ENCODE measurements at places on chromosomes 7 and 10.
A peak's percentile ranks its signal among the peaks of the same experiment; 100 is the strongest.

- DNase-seq, result peak; percentile 89
These were observed 41.9 kb downstream of the SEMA3C start for GRCh38 chr7:80876894-80877414.

- DNase-seq, result no peak
These were observed 46.3 kb downstream of the VIPR2 start for GRCh38 chr7:159098424-159098786.

GRCh38 chr10:47318706-47319105 lies 3.5 kb upstream of the GDF2 start:
- DNase-seq, result peak; percentile 4

DNA sequence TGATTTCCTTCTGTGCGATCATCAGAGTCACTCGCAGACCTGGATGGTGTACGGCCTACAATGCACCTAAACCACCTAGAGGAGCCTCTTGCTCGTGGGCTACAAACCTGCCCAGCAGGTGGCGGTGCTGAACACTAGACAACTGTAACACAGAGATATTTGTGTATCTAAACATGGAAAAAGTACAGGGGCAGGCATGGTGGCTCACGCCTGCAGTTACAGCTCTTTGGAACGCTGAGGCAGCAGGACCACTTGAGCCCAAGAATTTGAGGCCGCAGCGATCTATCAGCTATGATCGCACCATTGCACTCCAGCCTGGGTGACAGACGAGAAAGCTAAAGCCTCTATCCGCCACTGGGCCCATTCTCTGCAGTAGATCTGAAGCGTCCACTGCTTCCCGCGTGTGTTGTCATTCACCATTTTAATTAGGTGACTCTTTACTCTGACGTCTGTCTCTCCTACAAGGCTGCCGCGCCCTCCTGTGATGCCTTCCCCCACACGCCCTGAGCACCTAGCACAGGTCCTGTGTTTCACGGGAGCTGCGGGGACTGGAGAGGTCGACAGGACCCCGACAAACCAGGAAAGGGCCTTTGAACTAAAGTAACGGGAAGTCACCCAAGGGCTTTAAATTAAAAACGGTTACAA lies 774 bp downstream of the TUBGCP2 start:
- peak; percentile 59 for DNase-seq

DNA sequence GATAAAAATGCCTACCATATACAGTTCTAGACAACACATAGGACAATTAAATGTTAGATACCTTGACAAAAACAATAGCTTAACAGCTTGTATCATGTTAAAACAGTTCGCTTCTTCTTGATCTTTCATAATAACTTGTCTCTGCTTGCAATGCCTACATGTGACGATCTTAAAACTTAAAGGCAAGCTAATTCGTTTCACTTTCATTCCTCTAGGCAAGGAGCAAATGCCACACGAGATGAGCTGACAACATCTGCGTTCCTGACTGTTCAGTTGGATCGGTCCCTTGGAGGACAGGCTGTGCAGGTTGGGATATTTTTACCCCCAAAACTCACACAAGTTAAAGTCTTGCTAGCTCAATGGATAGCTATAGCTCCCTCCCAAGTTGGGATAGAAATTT lies 51.6 kb upstream of the ARL4A start:
- DNase-seq, result peak; percentile 58

GRCh38 chr7:113175525-113176104 lies 57.3 kb upstream of the SMIM30 start:
- peak; percentile 41 for DNase-seq

- DNase-seq, result no peak
These were observed 86.4 kb upstream of the SAMD8 start for GRCh38 chr10:75024971-75025523.

DNA sequence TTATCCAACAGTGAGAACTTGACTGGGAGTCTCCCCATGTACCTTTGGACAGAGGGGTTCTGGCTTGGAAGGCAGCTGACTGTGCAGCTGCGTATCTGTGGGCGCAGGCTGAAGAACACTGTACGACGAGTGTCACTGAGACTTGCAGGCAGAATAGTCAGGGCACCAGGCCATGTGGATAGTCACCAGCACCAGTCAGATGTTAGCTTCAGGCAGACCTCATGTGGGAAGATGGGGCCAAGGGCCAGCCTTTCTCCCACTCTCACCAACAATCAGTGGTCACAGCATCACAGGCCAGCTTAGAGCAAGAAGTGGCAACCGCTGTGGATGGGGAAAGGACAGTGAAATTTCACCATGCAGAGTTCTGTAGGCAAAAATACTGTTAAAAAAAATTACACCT lies 43.4 kb upstream of the GJD4 start:
- no peak for DNase-seq

DNA sequence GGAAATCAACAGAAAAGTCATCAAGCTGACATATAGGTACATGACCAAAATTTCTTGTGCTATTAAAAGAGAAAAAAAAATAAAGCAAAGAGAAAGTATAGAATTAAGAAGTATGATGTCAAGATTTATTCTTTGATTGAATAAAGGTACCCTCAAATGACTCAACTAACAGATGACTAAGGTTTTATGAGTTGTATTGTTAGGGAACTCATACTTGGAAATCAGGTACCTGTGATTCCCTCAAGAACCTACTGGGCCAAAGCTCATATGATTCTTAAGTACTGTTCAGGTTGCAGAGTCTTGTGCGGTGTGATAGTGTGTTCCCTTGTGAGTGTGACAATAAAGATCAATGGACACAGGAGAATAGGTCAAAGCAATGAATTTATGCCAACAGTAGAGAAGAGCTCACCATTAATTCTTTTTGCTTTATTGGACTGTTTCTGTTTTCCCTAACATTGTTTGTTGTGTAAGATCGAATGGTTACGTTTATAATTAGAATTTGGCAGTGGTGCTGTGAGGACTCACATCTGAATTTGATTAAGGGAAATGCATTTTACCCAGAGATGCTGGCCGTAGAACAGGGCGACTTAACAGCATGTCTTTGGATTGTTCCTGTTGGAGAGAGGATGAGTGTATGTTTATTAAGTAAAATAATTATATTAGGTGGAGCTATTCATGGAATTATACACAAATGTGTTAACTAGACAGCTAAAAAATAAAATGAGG lies 293.2 kb upstream of the SEMA3D start:
- DNase-seq, result peak; percentile 28

GRCh38 chr10:7786430-7786829 lies 1.4 kb downstream of the KIN start:
- DNase-seq, result no peak

GRCh38 chr7:34672430-34672829 lies 14.4 kb downstream of the NPSR1 start:
- peak; percentile 53 for DNase-seq

- no peak for DNase-seq
These were observed 10.7 kb downstream of the C10orf90 start for GRCh38 chr10:126659750-126660149.

- DNase-seq, result no peak
These were observed 571.4 kb downstream of the TCERG1L start for GRCh38 chr10:130740166-130740565.

GRCh38 chr10:26890956-26891355 lies 30.2 kb upstream of the ABI1 start:
- DNase-seq, result peak; percentile 62

DNA sequence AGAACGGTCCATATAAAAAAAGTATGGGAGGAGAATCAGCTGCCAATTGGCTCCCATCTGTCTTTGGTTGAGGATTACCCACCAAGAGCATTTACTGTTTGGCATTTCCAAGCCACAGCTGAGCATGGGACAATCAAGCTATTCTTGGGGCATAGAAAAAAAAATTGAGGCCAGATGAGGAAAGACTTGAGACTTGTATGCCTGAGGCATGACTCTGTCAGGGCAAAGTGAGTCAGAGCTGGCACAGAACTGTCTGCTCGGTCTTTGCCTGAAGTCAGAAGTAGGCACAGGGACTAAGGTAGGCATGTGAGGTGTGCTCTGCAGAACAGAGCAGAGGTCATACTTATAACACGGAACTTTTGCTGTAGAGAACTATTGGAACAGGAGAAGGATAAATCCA lies 126.5 kb upstream of the CHRM2 start:
- peak; percentile 42 for DNase-seq

GRCh38 chr10:77669892-77670291 lies 32.3 kb upstream of the KCNMA1 start:
- peak; percentile 32 for DNase-seq

DNA sequence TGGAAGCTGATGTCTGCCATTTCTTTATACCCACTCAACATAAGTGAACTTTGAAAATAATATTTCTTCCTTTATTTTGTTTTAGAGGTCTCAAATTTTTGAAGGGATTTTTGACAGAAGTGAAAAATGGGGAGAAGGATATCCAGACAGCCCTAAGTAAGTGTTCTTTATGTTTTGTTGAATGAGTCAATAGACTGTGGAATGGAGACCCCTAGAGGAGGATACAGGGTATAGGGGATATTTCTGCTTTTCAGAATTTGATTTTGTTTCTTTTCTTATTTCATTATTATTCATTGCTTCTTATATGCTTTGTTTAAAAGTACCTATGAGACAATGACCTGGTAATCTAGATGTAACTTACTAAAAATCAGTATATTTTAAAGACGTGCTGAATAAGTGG lies 34.4 kb downstream of the PLEKHA8 start:
- DNase-seq, result peak; percentile 49

- no peak for DNase-seq
These were observed 2.3 kb downstream of the CREB3L2 start for GRCh38 chr7:137999496-138000080.

- no peak for DNase-seq
These were observed 132.5 kb downstream of the RELN start for GRCh38 chr7:103856929-103857328.

- DNase-seq, result no peak
These were observed 158.9 kb upstream of the GPR26 start for GRCh38 chr10:123507298-123507697.

- peak; percentile 65 for DNase-seq
These were observed 6.9 kb upstream of the CREB3L2 start for GRCh38 chr7:138008588-138009349.

DNA sequence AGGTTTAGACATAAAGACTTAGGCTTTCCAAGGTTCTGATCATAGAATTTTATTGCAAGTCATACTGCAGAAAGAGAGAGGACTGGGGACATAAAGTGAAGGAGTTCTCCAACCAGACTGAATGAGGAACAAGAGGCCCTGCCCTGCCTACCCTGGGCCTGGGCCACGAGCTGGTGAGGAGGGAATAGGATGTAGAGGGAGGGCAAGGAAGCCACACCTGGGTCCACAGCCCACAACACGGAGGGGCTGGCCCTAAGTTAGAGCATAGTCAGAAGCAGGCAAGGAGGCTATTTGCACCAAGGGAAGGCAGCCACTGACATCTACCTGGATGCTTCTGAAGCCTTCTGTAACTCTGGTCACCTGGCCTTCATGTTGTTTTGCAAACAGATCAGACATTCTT lies 82.2 kb upstream of the CXCL12 start:
- DNase-seq, result no peak

GRCh38 chr7:137695494-137695893 lies 151.3 kb downstream of the DGKI start:
- DNase-seq, result no peak

- no peak for DNase-seq
These were observed 215.5 kb downstream of the LRMDA start for GRCh38 chr10:75646916-75647315.

DNA sequence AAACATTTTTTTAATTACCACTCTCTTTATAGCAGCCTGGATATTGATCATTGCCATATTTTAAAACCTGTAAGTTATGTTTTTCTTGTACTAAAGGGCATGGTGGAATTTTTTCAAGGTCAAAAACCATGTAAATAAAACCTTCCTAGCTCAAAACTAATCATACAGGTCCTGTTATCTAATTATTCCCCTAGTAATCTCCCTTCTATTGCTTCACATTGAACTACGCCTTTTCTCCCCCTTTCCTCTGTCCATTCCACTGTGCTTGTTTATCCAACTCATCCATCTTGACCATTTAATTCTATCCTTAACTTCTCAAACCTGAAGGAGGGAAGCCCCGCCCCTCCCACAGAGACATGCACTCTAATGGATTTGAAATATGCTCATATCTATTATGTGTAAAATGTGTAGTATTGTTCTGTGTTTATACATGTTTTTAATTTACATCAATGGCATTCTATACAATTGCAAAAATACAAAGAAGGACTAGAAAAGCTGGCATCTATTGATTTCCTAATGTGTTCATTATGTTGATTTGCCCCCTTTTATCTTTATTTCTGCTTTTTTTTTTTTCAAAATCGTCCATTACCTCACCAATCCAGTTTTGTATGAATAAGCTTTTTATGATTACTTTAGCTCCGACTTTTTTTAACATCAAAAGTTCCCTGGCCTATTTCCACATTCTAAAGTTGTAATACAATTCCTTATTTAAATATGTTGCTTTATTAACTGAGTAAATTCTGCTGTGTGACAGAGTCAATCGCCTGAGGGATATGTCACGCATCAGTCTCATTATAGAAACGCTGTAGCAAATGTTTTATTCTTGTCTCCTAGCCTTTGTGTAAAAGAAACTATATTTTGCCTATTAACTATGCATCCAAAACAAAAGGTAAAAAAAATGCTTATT lies 61.0 kb downstream of the MET start:
- no peak for DNase-seq

- DNase-seq, result no peak
These were observed 52.8 kb upstream of the PTER start for GRCh38 chr10:16384021-16384420.

DNA sequence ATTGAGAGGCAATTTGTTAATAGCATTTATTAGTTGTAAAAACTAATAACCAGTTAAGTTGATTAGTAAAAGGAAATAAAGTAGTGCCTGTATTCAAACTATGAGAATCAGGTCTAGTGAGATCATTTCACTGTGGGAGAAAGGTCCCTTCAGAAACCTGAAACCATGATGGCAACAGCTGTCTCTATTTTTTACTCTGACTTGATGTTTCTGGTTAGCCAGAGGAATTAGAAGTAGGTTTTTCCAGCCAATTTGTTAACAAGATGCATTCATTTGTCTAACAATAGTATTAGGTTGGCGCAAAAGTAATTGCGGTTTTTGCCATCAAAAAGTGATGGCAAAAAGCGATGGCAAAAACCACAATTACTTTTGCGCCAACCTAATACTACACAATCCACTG lies 272.2 kb upstream of the YAE1 start:
- DNase-seq, result no peak

GRCh38 chr10:123561141-123561440 lies 105.1 kb upstream of the GPR26 start:
- no peak for DNase-seq

GRCh38 chr10:116056445-116057293 lies 216.3 kb downstream of the GFRA1 start:
- DNase-seq, result no peak

- DNase-seq, result no peak
These were observed 83.2 kb downstream of the ARMH3 start for GRCh38 chr10:101972761-101973160.

GRCh38 chr7:24392774-24393173 lies 108.8 kb downstream of the NPY start:
- no peak for DNase-seq

- DNase-seq, result no peak
These were observed 45.5 kb downstream of the CASTOR2 start for GRCh38 chr7:75010036-75010435.

- DNase-seq, result no peak
These were observed 231.9 kb upstream of the PPP2R2D start for GRCh38 chr10:131668903-131669302.

- no peak for DNase-seq
These were observed 14.3 kb upstream of the DMBT1 start for GRCh38 chr10:122546242-122546641.
